ENCODE measurements at places on chromosomes 3 and 15.

DNA sequence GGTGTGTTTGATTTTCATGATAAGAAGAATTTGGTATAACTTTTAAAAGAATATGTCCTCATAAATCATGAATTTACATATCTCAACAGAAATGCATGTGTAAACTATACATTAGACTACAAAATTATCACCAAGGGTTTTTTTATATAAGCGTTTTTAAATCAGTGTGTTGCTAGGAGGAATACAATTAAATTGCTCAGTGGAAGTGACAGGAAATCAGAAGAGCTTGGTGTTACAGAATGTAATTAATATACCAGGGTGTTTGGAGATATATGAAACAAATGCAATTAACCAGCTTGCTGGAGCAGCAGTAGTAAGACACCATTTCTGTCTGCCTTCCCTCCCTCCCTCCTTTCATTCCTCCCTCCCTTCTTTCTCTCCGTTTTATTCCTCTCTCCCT is 2.4 kb downstream of the ROBO2 start:
- no peak for DNase-seq

- DNase-seq = no peak
Observed at GRCh38 chr15:57451555-57451954, 75.2 kb downstream of the CGNL1 start.

DNA sequence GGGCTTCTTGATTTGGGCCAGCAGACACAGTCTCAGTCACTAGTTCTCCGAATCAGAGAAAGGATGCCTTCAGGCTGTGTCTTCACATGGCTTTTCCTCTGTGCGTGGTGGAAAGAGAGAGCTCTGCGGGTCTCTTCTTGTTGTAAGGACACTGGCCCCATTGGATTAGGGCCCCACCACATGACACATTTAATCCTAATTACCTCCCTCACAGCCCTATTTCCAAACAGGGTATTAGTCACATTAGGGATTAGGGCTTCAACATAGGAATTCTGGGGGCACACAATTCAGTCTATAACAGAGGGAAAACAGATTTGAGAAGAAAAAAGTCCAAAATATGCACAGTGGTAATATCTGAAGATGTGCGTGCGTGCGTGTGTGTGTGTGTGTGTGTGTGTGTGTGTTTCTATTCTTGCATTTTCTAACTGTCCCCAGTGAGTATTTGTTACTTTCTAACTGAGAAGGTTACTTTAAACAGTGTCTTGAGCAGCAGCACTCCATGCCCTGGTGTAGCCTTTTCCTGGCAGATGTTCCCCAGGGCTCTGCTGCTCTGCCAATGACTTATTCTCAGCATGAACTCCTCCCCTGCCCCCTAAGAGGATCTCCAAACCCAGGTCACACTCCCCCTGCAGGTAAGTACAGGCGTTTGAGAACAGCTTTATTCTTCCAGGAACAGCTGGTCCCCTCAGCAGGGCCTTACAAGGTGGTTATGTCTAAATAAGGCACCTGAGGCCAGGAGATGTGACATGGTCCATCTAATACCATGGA is 72.9 kb downstream of the RPL39L start:
- peak; percentile 38 for DNase-seq

DNA sequence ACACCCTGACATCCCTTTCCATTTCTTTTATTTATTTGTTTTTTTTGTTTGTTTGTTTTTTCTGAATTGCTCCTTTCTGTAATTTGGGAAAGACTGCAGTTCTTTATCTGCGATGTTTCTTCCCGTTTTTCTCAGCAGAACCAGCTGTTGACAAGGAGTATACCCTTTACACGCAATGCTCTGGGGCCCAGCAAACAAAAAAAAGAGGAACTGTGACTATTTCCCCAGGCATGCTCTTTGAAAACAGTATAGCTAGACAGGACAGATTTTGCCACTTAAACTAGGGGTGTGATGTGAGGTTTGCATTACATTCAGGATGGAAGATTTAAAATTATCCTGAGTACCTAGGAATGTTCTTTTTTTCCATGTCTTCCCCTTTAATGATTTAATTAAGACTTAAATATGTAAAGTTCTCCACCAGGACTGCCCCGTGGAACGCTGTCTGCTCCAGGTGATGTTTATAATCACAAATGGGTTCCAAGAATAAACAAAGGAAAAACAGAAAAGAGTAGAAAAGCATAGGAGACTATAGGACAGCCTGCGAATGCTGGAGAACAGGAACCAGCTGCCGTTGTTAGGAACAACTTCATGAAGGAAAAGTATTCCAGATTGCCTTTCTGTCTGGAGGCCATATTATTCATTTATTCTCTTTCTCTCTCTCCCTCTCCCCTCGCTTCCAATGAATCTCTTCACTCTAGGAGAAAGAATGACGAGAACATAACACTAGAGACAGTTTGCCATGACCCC is 43.3 kb downstream of the TGFBR2 start:
- DNase-seq = no peak

GRCh38 chr3:138657508-138657907 is 48.9 kb downstream of the FAIM start:
- no peak for DNase-seq

GRCh38 chr15:70093070-70093469 is 4.6 kb downstream of the TLE3 start:
- peak; percentile 44 for DNase-seq

- no peak for DNase-seq
Observed at GRCh38 chr3:39379778-39380155, 3.4 kb upstream of the SLC25A38 start.

DNA sequence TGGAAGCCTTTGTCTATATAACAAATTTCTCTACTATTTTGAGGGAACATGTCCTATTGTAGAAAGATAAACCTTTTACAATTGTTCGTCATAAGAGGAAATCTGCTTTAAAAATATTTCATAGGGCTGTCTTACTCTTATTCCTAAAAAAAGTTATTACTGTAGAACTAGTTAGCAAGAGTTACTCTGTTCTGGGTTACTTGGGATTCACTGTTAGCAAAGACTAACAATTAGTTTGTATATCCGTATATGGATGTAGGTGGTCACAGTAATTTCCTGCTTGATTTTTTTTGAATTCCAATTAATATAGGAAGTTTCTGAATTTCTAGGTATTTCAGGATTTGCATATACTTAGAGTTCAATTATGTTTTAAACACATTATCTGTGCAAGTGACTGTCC is 413.5 kb downstream of the RBMS3 start:
- no peak for DNase-seq

DNA sequence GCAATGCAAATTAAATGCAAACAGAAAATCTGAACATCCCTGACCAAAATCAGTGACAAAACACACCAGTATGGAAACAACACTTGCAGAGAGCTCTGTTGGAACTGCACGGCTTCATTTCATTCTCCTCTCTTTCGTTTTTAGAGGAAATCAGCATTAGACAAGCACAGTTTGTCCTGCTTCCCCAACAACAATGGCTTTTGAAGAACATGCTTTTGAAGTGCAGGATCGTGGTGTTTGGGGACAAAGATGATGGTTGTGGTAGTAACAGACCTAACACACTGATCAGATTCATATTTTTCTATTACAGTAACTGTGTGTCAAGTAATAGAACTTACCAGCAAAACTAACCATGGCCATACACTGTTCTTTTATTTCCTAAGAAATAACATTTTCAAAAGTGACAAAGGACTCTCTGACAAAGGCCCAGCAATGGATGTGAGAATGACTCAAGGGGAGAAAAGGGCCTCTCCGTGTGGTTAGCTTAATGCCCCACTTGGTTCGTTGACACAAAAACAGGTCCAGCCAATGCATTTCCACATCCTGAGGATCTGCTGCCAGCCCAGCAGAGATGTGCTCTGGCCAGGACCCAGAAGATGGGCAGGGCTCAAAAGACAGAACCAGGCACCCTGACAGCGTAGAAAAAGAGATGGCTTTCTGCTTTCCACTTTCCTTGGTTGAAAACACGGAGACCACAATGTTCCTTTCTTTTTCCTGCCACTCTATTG is 84.1 kb downstream of the CCNL1 start:
- DNase-seq = peak; percentile 30

DNA sequence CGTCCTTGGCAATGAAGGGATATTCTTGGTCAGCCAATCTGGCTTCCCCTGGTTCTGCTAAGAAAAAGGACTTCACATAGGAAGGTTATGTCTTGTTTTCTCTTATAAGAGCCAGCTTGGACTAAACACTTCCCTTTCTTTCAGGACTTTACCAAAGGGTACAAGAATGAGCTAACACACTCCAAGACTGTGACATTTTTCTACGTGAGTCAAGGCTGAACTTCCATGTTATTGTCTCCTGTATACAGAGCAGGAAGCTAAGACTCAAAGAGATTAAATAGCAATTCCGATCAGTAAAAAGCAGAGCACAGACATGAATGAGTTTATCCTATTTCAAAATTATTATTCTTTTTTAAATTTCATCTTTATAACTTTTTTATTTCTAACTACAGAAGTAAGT is 63.3 kb upstream of the STT3B start:
- no peak for DNase-seq

- no peak for DNase-seq
Observed at GRCh38 chr3:156732715-156733421, 58.5 kb downstream of the TIPARP start.

GRCh38 chr3:172557515-172558220 is 34.4 kb upstream of the TNFSF10 start:
- DNase-seq = no peak

DNA sequence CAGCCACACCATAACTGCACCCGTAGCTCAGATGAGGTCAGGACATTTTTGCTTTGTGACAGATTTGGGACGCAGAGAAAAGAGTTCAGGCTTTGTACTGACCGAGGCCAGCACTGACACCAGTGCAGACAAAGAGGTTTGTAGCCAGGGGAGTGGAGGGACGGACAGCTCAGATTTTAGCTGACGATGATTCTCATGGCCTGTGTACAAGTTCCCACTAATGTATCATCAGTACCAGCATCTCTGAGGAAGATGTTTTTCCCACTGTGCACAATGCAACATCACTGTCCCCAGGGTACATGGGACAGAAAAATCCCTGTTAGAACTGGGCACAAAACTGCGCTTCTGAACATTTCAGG is 112.7 kb downstream of the SLCO3A1 start:
- no peak for DNase-seq

- no peak for DNase-seq
Observed at GRCh38 chr3:162007722-162008121, 511.1 kb downstream of the OTOL1 start.

- no peak for DNase-seq
Observed at GRCh38 chr3:144229330-144229729, 257.7 kb downstream of the DIPK2A start.

- peak; percentile 61 for DNase-seq
Observed at GRCh38 chr15:60507596-60508424, 28.9 kb upstream of the ICE2 start.

DNA sequence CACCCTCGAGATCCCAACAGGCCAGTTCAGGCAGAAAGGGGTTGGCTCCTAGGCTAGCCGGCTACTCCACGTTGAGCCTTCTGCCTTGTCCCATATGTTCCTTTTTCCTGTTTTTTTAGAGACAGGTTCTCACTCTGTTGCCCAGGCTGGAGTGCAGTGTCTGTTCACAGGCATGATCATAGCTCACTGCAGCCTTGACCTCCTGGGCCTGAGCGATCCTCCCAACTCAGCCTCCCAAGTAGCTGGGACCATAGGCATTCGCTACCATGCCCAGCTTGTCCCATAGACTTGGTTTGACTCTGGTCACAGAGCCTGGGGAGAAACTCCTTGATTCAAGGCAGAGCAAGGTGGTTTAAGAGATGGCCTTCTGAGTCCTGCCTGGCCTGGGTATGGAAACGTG is 32.3 kb downstream of the ZNF710 start:
- no peak for DNase-seq

DNA sequence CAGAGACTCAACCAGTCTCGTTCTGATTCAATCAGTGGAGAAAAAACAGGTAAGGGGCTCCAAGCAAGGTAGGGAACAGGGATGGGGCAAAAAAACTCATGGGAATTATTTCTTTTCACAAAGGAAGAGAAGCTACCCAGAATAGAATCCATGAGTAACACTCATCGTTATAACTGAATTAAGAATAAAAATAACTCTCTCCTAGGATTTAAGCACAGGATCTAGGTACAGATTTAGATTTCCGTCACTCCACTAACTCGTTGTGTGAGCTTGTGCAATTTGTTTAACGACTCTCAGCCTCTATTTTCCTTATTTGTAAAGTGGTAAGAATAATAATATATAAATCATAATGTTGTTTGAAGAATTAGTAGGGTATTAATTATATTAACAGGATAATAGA is 68.6 kb downstream of the ADAMTS9 start:
- DNase-seq = no peak

- no peak for DNase-seq
Observed at GRCh38 chr15:38430106-38430760, 23.7 kb upstream of the FAM98B start.

DNA sequence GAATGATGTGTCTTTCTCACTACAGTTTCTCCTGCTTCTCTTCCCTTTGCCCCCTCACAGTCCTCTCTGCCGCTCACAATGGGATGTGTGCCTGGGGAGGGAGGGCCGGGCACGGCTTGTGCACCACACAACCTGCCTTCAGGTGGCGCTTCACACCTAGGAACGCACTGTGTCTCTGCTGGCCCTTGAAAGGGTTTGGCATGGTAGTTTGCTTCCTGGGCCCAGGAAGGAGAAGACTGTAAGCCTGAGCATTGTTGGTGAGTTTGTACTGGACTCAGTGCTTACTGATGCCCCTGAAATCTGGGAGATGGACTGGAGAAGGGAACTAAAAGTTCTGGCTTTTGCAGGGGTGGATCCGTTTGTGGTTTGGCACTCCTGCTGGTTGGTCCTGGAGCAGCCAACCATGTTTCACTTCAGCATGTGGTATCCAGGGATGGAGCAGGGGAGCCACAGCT is 9.2 kb downstream of the ALPK3 start:
- DNase-seq = peak; percentile 36

GRCh38 chr3:122989856-122990575 is 37.5 kb downstream of the SEMA5B start:
- DNase-seq = no peak

DNA sequence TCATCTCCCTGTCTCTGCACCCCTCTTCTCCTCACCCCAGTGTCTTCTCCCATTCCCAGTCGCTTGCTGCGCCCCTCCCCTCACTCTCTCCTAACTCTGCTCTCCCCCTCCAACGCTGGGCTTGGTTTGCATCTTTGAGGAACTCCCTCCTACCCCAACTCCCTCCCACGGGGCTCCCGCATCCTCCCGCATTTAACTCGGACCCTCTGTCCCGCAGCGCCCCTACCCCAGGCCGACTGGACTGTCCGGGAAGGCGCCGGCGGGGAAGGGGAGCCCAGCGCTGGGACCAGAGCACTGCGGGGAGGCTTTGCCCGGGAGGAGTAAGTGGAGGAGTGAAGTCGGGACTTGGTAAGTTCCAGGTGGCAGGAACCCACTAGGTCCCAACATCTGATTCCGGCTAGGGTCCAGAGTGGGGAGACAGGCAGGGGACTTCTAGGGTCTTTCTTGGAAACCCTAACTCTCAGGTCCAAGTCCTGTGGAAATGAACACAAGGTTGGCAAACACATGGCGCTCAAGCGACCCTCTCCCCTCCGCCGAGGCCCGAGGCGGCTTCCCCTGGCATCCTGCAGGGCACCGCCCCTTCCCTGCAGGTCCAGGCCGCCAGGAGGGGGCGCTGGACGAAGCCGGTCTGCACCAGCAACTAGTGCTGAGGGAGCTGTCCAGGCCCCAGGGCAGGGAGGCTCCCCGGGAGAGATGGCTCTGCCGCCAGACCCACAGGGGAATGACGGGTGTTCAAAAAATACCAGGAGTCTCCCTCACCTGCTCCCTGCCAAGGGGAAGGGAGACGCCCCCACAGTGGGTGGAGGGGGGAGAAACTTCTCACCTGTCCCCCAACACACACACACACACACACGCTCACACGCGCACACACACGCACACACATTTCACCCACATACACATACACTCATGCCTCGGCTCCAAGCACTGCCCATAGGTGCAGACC is 53.2 kb downstream of the LHFPL4 start:
- DNase-seq = peak; percentile 74

- no peak for DNase-seq
Observed at GRCh38 chr3:7573330-7573729, 712.4 kb downstream of the GRM7 start.
